Activated naive CD4-positive, alpha-beta T cell (primary cell): ENCODE measurements at places on chromosomes 12 and 14.

DNA sequence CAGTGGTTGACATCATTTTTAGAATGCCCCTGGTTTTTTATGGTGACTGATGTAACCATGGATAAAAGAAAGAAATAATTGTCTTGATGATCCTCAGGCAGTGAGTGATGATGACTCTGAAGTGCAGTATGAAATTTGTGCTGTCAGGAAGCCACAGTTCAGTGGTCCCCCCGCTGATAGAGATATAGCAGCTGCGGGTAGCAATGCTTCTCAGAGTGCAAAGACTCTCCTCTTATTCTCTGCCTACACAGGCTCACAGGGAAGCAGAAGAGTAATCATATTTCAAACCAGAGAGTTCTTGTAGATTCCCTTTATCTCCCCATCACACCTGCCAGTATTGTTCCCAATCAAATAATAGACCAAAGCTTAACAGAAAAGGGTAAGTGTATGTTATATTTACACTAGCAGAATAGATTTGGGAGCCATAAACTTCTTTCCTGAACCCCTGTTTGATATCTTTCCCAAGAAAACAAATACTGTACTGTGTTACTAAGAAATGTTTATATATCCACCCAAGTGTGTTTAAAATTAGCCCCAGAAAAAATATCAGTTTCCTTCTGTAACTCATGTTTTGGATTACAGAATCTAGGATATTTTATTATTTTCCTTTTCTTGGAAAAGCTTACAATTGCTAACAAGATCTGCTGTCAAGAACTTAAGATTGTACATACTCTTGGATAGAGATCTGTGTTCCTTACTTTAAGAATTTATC is 1817.4 kb upstream of the FLRT2 start:
- DNase-seq, result no peak

GRCh38 chr12:132267873-132268272 is 61.5 kb downstream of the GALNT9 start:
- no peak for DNase-seq

DNA sequence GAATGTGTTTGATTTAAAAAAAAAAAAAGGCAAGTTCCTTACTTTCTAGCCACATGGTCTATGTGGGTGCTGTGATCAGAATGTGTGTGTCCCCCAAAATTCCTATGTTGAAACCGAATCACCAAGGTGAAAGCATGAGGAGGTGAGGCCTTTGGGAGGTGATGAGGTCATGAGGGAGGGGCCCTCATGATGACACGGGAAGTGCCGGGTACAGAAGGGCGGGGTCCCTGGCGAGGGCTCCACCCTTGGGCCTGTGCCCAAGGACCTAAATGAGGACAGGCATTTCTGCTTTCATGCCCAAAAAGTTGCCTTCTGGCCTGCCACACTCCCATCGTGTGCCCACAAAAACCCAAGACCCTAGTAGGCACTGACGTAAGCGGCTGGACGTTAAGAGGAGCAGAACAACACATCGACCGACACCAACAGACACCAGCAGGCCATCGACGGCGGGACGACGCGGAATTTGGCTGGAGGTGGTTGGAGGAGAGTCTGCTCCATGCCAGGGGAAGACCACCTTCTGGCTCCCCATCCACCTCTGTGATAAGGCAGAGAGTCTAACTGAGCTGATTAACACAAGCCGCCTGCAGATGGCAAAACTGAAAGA is 211.8 kb downstream of the FOXN3 start:
- no peak for DNase-seq

GRCh38 chr14:60153991-60154390 is 11.2 kb downstream of the DHRS7 start:
- no peak for DNase-seq

DNA sequence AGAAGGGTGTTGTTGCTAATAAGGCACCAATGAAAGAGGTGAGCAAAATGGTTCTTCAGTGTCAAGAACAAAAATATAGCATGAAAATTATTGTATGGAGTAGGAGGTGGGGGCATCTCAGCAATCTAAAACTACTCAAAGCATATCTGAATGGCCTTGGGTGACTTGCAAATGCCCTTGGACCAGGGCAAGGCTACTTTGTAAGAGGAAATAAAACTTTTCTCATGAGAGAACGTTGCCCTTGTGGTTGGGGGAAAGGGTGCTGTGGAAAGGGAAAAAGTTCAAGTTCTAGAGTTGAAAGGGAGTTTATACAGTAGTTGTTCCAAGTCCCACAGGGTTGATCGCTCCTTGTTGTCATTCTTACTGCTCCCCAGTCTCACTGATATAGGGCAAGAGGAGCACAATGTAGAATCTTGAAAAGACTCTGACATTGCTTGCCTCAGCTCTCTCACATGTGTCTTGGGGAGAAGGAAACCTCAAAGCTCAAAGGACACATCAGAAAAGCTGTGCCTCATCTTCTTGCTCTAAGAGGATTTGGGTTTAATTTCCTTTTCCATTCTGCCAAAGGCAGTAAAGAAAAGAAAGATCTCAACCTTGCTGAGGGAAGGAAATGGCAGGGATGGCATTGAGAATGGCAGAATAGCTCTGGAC is 270.5 kb downstream of the DUSP6 start:
- no peak for DNase-seq

- DNase-seq, result no peak
These were observed 75.1 kb downstream of the NOC4L start for GRCh38 chr12:132219323-132219722.

- no peak for DNase-seq
These were observed 122.5 kb downstream of the HMGA2 start for GRCh38 chr12:65946821-65947220.

DNA sequence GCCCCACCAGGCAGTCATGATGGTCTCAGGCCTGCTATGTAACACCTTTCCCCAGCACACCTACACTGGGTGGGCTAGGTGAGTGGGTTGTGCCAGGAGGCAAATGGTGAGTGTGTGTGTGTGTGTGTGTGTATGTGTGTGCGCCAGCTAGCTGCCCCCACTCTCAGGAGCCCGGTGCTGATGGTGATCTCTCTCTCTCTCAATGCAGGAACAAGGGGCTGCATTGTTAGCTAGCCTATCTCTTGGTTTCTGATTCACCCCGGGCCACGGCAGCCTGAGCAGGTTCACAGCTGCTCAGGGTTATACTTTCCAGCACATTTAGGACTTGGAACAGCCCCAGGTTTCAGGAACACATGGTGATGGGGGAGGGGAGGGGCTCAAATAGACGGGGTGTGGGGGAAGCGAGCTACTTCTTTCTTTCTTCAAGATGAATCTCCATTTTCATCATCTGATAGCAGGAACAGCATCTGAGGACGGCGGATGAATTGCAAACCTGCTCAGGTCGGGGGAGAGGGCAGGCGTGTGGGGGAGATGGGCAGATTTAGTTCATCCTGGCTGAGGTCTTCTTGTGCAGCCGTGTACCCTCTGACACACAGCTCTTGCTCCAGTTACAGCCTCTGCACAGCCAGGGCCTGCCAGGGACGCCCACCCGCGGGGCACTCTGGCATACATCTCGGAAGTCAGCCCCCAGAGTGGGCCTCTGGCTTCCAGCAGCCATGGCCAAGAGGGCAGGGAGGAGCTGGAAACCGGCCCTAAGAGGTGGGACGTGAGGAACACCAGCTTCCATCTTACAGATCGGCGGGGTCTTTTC is 137.6 kb downstream of the ZFP36L1 start:
- no peak for DNase-seq

- no peak for DNase-seq
These were observed 435.3 kb upstream of the TMTC1 start for GRCh38 chr12:30219047-30219446.

- no peak for DNase-seq
These were observed 6.0 kb upstream of the IL22 start for GRCh38 chr12:68259318-68259940.
